ENCODE measurements at places on chromosomes 7 and 10.

DNA sequence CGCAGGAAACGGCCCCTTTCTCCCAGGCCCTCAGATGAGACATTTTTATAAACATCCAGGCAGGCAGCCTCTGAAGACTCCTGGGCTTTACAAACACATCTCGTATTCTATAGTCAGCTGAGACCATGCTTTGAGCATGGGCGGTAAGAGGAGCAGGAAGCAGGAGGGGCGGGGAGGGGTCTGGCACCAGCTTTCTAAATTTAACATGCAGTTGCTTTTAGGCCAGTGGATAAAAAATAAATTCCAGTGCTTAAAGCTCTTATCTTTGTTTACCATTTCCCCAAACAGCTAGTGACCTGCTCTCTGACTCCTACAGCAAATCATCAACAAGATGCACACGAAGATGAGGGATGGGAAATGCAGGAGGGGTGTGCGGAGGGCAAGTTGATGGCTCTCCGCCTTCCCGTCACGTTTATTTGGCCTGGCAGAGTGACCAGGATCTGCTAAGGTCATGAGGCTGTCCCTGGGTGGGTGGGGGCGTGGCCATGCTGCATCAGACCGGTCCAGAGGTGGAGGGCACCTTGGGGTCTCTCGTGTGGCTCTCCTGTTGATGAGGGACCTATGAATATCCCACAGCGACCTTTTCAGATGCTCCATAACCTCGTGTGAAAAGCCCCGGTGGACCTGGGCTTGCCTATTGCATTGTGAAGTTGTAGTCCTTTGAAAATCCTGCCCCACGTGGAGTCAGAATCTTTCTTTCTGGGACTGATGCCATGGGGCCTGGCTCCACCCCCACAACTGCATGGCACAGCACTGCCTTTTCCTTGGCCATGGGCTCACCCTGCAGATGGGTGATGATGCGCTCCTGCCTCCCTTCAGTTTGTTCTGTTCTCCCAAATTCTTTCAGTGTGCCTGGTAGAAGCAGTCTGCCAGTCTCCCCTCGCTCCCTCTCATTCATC is 67.5 kb downstream of the PARP12 start:
- DNase-seq: peak; percentile 24

DNA sequence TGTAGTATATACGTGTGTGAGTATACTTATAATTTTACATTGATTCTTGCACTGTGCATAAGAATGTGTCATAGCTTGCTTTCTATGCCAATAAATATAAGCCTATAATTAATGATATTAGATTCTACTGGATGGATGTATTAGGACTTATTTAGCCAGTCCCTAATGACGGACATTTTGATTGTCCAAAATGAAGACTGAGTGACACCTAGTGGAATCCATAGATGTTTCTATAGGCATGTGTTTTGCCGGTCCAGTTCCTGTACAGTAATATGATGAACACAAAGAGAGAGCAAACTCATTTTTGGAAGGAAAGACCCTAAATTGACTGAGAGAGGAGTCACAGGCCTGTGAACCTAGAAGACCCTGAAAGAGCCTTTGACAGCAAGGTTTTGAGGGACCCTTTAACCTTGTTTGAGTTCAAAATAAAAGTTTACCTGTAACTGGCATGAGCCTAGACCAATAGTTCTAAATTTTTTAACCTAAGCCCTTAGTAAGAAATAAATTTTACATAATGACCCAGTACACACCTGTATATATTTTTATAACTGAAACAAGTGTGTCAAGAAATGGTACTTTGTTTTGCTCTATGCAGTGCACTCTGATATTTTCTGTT is 42.4 kb upstream of the AGBL3 start:
- peak; percentile 62 for DNase-seq

GRCh38 chr7:79702116-79702515 is 248.6 kb upstream of the MAGI2 start:
- DNase-seq: no peak

GRCh38 chr7:56105508-56105907 is 768 bp downstream of the CHCHD2 start:
- DNase-seq: peak; percentile 67

DNA sequence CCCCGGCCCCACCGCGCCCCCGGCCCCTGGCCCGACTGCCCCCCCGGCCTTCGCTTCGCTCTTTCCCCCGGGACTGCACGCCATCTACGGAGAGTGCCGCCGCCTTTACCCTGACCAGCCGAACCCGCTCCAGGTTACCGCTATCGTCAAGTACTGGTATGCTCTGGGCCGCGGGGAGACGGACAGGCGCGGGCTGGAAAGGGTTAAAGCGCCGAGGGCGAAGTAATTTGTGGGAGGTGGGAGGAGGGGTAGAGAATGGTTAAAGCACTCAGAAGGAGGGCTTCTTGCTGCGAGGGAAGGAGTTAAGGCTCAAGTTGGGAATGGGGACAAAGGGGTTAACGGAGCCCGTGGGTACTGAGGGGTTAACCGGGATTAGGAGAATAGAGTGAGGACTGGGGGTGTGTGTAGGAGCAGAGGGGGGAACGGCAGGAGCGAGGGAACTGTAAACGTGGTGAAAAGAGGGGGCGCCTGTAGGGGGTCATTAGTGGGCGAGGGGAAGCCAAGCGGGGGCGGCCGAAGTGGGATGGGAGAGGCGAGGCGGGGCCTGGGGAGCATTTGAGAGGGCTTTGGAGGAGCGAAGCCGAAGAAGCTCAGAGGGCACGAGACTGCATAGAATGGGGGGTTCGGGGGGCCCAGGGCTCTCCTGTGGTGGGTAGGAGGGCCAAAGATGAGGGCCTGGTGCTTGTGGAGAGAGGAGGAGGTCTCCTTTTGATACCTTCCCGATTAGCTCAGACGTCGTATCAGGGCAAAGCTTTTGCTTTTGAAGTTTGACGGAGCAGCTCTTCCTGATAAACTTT is 605 bp downstream of the SUFU start:
- DNase-seq: peak; percentile 80

DNA sequence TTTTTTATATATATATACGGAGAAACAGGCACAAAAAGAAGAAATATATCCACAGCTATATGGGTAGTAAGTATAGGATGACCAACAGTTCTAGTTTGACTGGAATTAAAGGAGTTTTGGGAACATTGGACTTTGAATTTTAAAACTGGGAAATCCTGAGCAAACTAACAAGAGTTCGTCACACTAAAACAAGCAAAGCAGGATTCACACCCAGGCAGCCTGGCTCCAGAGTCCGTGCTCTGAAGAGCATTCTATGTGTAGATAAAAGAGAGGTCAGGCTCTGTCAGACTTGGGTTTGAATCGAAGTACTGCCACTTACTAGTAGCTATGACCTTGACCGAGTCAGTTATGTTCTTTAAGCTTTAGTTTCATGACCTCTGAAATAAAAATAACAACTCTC is 191.0 kb downstream of the DNAH11 start:
- no peak for DNase-seq

- peak; percentile 59 for DNase-seq
Measured at GRCh38 chr10:95729323-95730055, 26.5 kb upstream of the ENTPD1 start.
